ENCODE measurements at places on chromosomes 16 and 17.

GRCh38 chr16:57446531-57447185, 527 bp downstream of the CIAPIN1 start:
- DNase-seq, result no peak
- H3K4me1 ChIP-seq, result no peaks in the 10 kb centered on the region
- no peaks in the 10 kb centered on the region for H3K27me3 ChIP-seq
- peak overlapping the region; percentile 78 for H3K27ac ChIP-seq

- peak; percentile 78 for DNase-seq
- H3K27me3 ChIP-seq, result no peaks in the 10 kb centered on the region
- peaks cover 9% of the 10 kb centered on the region for H3K4me1 ChIP-seq
Measured at GRCh38 chr17:42679492-42680330, 1.9 kb downstream of the CCR10 start.

DNA sequence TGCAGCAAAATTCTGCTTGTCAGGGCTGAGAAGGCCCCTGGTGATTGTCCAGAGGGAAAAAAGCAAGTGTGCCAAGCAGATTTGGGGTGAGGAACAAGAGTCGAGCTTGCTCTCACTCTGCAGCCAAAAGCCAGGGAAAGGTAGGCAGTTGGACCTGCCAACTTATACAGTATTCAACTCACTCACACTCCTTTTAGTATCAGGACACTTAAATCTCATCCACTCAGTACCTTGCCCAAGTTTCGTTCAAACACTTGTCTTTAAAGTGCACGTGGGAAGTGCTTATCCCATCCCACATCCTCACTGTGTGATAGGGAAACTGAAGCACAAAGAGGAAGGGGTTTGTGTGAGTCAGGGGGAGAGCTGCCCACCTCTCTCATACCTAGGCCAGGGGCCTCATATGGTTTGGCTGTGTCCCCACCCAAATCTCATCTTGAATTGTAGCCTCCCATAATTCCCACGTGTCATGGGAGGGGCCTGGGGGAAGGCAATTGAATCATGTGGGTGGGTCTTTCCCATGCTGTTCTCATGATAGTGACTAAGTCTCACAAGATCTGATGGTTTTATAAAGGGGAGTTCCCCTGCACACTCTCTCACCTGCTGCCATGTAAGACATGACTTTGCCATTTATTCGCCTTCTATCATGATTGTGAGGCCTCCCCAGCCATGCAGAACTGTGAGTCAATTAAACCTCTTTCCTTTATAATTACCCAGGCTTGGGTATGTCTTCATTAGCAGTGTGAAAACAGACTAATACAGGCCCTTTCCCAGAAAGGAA, 25.6 kb upstream of the CES5A start:
- H3K27ac ChIP-seq, result no peak overlapping the region
- no peaks in the 10 kb centered on the region for H3K36me3 ChIP-seq
- H3K4me1 ChIP-seq, result no peaks in the 10 kb centered on the region
- H3K27me3 ChIP-seq, result no peaks in the 10 kb centered on the region
- no peak overlapping the region for H3K4me3 ChIP-seq

DNA sequence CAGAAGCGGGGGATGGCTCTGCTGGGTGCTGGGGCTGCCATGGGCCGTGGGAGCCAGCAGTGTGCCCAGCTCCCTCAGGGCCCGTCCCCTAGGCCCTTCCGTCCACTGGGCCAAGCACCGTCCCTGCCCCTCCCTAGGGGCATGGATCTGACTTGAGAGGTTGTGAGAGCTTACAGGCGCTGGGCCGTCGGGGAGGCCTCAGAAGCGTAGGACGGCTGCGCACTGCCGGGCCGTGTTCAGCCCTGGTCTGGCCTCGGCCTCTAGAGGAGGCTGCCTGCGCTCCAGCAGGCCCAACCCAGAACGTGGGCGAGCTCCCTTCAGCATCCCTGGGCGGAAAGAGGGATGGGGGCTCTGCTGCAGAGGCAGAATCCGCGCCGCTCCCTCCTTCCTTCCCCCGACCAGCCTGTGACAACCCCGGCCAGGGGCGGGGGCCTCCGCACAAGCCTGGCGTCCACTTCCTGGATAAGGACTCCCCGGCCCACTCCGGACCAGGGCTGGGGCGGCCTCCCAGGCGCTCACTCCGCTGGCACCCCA, 685 bp upstream of the MPG start:
- H3K4me3 ChIP-seq, result peak overlapping the region; percentile 84
- H3K4me1 ChIP-seq, result peaks cover 29% of the 10 kb centered on the region
- no peak for DNase-seq
- peak overlapping the region; percentile 91 for H3K27ac ChIP-seq
- peaks cover 7% of the 10 kb centered on the region for H3K36me3 ChIP-seq
- H3K27me3 ChIP-seq, result no peaks in the 10 kb centered on the region
